ENCODE measurements at places on chromosomes 5 and 9.
A peak's percentile ranks its signal among the peaks of the same experiment; 100 is the strongest.

DNA sequence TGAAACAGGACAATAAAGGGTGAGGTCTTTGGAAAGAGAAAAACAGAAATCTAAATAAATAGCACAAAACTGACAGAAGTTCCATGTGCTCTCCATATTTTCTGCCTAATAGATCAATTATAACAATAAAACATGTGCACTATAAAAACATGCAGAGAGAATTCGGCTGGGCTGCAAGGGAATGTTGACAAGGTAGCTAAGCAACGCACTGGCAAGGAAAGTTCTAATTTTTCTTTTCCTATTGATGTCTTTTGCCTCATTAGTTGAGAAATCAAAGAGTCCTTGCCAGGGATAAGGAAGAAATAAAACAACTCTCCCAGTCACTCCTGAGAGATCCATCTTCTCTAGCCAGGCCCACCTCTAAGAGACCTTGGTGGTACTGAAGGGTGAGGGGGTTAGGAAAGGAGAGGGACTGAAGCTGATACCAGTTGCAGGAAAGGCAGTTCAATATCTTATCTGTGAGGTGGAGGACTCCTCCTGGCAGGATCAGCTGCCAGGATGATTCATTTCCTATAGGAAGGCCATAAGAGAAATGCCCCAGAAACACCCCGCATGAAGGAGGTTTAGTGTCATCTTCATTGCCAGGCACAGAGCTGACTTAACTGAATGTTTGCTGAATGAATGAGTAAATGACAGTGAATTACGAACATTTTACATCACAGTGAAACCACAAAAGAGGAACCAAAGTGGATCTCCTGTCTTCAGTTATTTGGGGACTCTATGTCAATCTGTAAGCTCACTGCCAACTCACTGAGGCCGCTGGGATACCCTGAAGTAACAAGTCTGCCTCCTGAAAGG, 63.7 kb upstream of the IFNK start:
- DNase-seq, result no peak

DNA sequence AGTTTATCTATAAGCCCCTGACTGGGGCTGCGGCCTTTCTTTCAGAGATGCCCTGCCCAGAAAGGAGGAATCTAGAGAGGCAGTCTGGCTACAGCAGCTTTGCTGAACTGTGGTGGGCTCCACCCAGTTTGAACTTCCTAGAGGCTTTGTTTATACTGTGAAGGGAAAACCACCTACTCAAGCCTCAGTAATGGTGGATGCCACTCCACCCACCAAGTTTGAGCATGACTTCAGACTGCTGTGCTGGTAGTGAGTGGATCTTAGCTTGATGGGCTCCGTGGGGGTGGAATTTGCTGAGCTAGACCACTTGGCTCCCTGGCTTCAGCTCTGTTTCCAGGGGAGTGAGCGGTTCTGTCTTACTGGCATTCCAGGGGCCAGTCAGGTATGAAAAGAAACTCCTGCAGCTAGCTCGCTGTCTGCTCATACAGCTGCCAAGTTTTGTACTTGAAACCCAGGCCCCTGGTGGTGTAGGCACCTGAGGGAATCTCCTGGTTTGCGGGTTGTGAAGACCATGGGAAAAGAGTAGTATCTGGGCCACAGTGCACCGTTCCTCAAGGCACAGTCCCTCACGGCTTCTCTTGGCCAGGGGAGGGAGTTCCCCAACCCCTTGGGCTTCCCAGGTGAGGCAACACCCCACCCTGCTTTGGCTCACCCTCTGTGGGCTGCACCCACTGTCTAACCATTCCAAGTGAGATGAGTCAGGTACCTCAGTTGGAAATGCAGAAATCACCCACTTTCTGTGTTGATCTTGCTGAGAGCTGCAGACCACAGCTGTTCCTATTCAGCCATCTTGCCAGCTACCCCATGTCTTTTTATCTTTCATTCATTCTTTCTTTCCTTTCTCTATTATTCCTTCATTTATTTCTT, 211.8 kb upstream of the C9orf72 start:
- no peak for DNase-seq

GRCh38 chr5:143155455-143155854, 248.0 kb downstream of the NR3C1 start:
- no peak for DNase-seq

- DNase-seq, result peak; percentile 31
Measured at GRCh38 chr5:143398451-143399237, 4.8 kb downstream of the NR3C1 start.

- DNase-seq, result no peak
Measured at GRCh38 chr5:66364186-66364585, 220.1 kb downstream of the SREK1 start.

- no peak for DNase-seq
Measured at GRCh38 chr9:111870774-111871498, 25.7 kb upstream of the UGCG start.

DNA sequence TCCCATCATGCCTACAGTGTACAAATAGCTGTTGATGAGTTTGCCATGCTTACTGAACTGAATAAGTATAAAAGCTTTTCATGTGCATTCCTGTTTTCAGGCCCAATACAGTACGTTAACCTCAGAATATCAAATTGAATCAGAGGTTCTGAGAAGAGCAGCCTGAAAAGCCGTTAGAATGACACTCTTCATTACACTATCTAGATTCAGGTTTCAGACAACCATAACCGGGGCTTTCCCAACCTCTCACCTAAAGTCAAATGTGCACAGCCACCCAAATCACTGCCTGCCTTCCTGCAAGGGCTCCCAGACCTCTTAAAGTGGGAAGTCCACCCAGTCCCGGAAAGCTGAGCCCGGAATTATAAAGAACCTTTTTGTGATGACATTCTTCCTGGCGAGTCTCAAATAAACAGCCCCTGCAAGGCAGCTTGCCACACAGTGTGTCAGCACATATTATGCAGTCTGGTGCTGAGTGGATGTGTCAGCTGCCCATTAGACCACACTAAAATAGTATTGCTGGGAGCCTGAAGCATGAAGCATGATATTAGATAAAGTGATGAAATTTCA, 245.8 kb downstream of the TLE4 start:
- no peak for DNase-seq

- no peak for DNase-seq
Measured at GRCh38 chr5:81313686-81314085, 12.3 kb downstream of the ZCCHC9 start.

GRCh38 chr5:2459251-2459650, 292.2 kb downstream of the IRX2 start:
- DNase-seq, result no peak

DNA sequence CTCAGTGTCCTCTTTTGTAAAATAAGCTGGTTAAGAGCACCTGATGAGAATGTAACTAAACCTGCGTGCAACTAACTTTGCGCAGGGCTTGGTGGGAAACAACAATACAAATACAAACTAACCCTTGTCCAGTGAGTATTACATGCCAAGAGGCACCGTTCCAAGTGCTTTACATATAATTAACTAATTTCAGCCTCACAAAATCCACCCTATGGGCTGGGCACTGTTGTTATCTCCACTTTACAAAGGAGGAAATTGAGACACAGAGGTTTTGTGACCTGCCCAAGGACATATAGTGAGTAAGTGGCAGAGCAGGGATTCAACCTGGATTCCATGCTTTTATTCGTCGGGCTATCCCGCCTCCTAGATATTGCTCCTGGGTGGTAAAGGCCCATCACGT, 26.2 kb upstream of the TNIP1 start:
- no peak for DNase-seq

- DNase-seq, result no peak
Measured at GRCh38 chr9:112615584-112616266, 102.2 kb downstream of the INIP start.

DNA sequence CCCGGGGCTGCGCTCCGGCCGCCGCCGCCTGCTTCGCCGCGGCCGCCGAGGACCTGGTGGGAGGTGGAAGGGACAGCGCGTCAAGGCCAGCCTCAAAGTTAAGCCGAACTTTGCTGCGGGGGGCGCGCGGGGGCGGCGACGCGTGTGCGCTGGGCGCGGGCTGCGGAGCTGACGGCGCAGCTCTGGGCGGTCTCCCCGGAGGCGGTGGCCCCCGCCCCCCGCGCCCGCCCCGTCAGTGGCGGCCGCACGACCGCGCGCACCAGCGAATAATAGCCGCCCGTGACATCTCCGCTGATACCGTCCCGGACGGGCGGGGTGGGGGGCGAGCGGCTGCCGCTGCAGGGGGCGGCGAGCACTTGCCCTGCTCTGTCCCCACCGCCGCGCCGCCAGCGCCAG, 579 bp upstream of the FAM78A start:
- no peak for DNase-seq

DNA sequence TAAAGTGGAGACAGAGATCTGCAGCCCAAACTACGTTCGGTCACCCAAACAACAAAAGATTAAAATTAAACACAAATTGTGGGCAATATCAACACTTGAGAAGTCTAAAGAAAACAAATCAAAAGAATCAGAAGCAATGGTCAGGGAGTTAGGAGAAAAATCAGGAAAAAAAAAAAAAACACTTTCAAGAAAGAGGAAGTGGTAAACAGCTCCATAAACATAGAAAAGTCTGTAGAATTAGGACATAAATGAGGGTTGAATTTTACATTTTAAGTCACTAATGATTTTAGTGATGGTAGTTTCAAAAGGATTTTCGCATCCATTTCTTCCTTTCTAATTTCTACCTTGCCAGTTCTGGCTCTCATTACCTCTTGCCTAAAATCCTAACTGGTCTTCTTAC, 10.1 kb downstream of the RNF145 start:
- DNase-seq, result no peak

DNA sequence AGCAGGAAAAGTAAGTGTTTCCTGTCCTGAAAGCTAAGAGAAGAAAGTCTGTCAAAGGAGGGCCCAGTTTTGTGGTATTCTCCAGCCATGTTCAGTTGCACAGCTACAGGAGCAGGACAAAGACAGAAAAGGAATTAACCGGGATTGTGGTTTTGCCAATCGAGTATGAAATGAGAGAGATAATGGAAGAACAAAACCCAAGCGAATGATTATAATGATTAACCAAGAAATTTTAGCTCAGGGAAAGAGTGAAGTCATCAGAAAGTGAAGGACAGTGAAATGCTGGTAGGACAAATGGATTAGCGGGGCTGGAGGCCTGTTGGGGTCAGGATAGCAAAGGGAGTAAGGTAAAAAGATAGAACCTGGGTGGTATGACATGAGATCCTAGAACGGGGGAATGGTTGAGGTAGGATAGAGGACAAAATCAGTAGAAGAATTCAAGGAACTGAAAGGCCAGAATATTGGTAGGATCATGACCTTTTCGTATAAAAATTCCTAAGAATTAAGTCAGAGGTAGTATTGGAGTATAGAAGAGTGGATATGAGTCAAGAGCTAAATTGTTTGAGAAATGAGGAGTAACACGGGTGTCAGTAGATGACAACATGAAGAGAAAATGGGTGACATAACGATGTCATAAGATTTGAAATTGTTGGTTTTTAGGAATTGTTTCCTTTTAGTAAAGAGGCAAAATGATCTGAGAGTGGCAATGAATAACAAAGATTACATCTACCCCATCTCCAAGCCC, 52.8 kb downstream of the DIAPH1 start:
- DNase-seq, result no peak

DNA sequence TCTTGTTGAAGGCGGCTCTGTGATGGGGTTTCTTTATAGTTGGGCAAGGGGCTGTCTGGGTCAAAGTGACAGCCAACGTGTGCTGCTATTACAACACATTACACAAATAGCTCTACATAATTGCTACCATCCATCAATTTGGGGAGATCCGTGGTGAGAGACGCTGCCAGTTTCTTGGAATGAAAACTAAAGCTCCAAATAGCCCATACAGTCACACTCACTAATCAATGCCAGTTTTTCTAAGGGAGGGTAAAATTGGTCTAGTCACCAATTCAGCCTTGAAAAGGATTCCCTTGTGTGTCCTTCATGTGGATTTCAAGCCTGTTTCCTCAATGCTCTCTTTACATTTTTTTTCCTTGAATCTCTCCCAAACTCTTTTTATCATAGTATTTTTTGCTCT, 343.3 kb upstream of the KLF4 start:
- no peak for DNase-seq

DNA sequence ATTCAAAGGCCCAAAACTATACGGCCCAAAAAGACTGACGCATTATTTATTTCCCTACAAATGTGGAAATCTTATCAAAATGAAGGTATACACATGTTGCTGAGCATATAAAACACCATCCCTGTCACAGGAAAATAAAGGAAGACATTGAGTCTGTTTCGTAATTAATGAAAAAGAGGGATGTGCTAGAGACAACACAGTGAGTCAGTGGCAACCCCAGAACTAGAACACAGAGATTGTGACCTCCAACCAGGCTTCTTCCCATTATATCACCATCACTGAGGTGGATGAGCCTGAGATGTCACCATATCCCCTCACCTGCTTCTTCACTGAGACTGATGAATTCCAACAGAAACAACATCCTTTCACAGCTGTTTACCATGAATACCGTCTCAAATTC, 3.8 kb downstream of the NDUFA8 start:
- no peak for DNase-seq

DNA sequence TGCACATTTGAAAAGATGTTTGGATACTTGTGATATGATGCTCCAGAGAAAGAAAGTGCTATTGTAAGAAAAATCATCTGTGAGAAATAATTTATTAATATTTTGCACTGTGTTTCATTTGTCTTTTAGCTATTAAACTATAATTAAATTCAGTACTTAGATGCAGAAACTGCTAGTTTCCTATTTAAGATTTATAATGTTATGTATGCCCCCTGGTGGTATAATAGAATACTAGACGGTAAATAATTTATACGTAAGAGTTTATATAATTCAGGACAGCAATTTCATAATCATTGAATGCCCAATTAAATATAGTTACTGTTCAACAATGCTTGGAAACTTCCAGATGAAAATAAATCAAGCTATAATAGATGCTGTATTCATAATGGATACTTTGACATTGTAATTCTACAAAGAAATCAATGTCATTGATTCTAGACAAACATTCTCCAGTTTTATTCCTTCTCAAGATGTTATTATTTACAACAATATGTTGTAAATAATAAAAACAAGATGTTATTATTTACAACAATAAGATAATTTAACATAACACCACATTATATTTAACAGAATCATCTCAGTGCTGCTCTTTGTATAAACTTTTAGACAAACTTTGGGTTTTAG, 101.0 kb downstream of the TMEM232 start:
- DNase-seq, result peak; percentile 9

- DNase-seq, result no peak
Measured at GRCh38 chr9:123631862-123632261, 275.9 kb downstream of the CRB2 start.

- no peak for DNase-seq
Measured at GRCh38 chr5:141363952-141364660, at the start of gene PCDHGA5. PCDHGA5 (plus strand) TSS chr5:141364162; CDS start chr5:141364331, 169 bp downstream.

- no peak for DNase-seq
Measured at GRCh38 chr5:94776167-94776566, 157.7 kb downstream of the SLF1 start.

Measured in HepG2 (cell line).